ENCODE measurements at places on chromosomes 1 and 21.

DNA sequence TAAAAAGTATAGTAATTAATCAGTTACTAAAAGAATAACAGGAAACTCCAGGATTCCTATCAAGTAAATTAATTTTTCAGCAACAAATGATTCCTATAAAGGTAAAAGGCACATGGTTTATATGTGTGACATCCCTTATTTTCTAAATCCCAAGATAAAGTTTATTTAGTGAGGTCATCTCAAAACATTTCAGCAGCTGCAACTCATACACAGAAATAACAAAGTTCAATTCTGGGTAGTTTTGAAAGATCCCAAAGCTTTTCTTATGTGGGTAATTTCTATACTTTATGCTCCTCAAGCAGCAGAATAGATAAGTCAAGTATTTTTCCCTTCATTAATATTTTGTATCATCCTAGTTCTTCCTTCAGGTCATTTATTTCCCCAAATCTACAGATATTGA, 117.7 kb downstream of the EIF4G3 start:
- no peak for DNase-seq

GRCh38 chr21:36079010-36079649, 9.3 kb downstream of the CBR1 start:
- no peak for DNase-seq

DNA sequence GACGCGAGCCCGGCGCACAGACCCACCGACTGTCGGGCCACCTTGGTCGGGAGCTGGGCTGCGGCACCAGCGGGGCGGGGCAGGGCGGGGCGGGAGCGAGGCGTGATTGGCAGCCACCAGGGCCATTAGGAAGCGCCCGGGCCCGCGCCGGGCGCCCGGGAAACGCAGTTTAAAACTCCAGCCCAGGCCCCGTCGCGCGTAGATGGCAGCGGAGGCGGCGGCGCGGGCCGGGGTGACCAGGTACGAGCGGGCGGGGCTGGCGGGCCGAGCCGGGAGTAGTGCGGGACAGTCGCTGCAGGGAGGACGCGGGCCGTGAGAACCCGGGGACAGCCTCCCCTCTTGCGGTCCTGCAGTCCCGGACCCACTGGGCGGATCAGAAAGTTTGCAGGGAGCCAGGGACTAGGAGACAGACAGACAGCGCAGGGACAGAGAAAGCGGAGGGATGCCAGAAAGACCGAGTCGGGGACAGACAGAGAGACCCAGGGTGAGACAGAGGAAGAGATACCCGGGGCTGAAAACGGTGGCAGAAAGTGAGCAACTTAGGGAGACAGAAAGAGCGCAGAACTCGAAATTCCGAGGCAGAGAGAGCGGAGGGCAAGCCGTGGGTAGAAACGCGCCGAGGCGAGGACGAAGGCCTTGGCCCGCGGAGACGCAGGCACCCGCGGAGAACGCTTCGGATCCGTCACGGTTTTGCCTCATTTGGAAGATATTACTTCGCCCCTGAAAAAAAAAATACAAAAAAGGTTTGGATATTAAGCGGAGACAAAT, at the start of gene DMBX1:
Gene DMBX1 (plus strand): TSS at position 199 of the 768 bp plus-strand sequence. CDS start 17,175 bp downstream, outside the sequence.
- DNase-seq: no peak

GRCh38 chr1:4972761-4973320, 318.4 kb downstream of the AJAP1 start:
- DNase-seq: no peak

GRCh38 chr1:185645162-185645640, 89.0 kb upstream of the HMCN1 start:
- DNase-seq: no peak
